ENCODE measurements at places on chromosomes 4 and X. TPM values are rescaled to one million over a fixed set of nuclear protein-coding genes. Genes with fewer than 3 reads are reported as not detected.

DNA sequence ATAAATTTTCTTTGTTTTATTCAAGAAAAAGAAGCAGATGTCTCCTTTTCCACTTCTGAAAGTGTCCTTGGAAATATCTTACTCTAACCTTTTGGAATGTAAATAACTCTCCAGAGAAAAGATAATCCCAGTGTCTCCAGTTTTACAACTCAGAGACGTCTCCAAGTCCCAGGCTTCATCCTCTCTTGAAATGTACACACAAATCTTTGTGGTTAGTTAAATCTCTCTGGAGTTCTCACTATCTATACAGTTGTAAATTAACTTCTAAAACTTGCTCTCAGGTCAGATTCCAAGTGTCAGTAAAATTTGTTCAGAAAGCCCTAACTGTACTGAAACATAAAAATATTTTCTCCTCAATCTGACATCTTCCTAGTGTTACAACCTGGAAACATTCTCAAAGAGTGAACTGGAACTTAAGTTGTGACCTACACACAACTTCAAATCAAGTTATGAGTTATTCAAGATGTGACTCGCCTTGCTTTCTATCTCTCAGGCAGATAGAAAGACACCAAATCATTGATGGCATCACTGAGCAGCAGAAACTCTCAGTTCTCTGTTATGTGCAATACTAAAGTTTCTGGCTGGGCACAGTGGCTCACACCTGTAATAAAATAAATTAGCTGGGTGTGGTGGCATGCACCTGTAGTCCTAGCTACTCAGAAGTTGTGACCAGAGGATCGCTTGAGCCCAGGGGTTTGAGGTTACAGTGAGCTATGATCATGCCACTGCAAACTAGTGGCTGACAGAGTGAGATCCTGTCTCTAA lies 284.2 kb downstream of the RCHY1 start:
- DNase-seq: no peak

- no peak for DNase-seq
Measured at GRCh38 chr4:39998659-39999345, 21.1 kb upstream of the PDS5A start.

TKTL2 gene
- total RNA-seq: not detected

- no peak for DNase-seq
Measured at GRCh38 chrX:71504346-71504745, 28.6 kb upstream of the OGT start.

RRH gene
- total RNA-seq: not detected

DNA sequence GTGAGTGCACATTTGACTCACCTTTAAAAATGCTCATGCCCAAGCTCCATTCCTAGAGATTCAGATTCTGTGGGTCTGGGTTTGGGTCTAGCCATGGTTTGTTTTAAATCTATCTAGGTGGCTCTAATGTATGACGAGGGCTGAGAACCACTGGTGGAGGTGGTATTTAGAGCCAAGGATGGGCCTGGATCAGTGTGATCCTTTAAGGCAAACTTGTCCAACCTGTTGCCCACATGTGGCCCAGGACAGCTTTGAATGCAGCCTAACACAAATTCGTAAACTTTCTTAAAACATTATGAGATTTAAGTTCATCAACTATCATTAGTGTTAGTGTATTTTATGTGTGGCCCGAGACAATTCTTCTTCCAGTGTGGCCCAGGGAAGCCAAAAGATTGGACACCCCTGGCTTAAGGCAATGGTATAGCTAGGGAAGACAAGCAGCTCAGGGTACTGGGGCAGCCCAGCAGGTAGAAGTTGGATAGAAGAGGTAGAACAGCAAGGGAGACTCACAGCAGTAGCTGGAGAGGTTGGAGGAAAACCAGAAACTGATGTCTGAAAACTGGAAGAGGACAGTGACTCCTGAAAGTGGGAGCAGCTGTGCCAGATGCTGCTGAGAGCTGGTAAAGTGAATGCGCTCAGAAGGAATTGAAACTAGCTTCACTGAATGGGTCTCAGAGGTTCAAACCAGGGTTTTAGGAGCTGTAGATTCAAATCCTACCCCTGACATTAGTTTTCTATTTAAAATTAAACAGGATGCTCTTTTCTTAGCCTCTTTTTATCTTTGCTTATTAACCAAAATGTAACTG lies 18.2 kb downstream of the ADD1 start:
- no peak for DNase-seq

CT47B1 gene
- total RNA-seq: not detected

GRCh38 chr4:27594922-27595321 lies 734.3 kb downstream of the STIM2 start:
- DNase-seq: no peak

TCEAL7 gene
- total RNA-seq: not detected

REELD1 gene
- total RNA-seq: not detected

DNA sequence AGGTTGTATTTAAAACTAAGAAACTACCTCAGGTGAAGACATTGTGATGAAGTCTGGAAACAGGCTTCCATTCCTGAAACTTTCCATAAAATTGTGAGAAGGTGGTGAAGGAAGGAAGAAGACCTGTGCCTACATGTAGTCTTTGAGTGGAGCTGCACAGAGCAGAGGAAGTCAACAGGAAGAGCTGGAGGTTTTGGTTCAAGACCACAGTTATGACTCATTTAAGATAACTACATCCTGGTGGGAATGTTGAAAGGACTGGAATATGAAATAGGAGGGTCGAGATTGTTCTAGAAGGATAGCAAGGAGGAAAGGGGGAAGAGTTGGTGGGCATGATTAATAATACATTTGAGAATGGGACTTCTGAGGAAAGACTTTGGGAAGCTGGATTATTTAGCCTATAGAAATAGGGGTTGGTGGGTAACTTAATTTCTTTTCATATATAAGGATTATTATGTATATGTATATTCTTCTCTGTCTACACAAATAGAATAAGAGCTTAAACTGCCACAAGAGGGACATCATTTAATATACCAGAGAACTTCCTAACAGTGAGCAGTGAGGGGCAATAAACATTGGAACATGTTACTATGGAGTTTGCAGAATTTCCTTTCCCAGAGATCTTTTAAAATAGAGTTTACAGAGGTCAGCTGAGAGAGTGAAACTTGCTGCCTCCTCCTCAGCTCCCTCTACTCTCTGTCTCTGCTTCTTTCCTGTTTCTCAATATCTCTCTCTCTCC lies 23.5 kb downstream of the AWAT2 start:
- DNase-seq: no peak

Data from HT-29 (cell line).